Natural killer cell (primary cell): ENCODE measurements at places on chromosomes 16 and 17.
A peak's percentile ranks its signal among the peaks of the same experiment; 100 is the strongest.

- no peak for DNase-seq
Observed at GRCh38 chr16:4021070-4021779, 95.0 kb downstream of the ADCY9 start.

- DNase-seq: no peak
Observed at GRCh38 chr17:19262650-19263631, 25.8 kb downstream of the EPN2 start.

GRCh38 chr17:38421871-38422827 is 6.1 kb upstream of the ARHGAP23 start:
- DNase-seq: no peak

DNA sequence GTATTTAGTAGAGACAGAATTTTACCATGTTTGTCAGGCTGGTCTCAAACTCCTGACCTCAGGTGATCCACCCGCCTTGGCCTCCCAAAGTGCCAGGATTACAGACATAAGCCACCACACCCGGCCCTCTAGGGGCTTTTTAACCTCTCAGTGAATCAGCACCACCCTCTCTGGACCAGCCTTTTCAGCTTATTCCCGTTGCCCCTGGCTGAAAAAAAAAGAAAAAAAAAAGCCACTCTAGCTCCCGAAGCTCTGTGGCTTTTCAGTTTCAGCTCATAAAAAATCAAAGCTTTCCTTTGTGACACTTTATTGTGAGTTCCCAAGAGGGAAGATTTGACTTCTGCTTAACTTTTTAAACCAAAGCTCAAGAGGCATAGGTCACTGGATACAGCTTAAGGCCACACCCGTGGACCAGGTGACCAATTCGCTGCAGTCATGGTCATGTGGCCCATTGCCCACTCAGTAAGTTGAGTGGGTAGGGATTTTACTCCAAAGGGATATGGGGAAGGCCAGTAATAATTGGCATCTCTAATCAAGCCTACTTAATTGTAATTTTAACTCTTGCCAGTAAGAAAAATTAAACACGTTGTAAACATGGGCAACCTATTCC is 46.6 kb upstream of the MED13 start:
- DNase-seq: no peak

- no peak for DNase-seq
Observed at GRCh38 chr17:74608511-74608910, 15.0 kb downstream of the CD300E start.

DNA sequence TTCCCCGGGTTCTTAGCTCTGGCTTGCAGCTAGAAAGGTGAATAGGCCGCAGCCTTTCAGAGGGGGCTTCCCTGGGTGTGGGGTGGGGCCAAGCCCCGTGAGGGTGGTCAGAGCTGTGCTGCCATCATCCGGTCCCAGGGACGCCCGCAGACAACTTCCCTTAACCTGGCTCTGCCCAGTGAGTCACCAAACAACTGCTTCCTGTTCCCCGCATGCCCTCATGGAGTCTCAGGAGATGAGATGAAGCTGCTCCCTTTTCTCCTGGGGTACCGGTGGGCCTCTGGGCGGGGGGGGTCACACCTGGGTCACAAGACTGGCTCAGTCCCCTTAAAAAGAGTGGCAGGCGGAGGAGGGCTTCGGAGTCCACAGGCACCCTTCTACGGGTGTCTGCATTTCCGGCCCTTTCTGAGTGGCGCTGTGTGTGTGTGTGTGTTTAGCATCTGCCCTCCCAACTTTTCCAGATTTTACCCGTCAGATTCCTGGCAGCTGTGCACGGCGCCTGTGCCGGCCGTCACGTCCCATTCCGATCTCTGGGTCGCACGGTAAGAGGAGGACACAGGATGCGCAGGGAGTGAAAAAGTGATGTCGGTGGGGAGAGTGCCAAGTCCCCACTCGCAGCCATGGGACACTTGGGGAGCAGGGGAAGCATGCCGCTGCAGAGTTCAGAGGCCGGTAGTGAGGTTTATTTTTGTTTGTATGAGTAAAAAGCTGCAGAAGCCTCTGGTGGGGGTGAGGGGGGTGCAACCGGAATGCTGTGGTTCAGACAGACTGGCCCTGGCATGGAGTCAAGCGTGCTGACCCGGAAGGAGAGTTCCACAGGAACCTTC is 16.8 kb downstream of the HIC1 start:
- no peak for DNase-seq

DNA sequence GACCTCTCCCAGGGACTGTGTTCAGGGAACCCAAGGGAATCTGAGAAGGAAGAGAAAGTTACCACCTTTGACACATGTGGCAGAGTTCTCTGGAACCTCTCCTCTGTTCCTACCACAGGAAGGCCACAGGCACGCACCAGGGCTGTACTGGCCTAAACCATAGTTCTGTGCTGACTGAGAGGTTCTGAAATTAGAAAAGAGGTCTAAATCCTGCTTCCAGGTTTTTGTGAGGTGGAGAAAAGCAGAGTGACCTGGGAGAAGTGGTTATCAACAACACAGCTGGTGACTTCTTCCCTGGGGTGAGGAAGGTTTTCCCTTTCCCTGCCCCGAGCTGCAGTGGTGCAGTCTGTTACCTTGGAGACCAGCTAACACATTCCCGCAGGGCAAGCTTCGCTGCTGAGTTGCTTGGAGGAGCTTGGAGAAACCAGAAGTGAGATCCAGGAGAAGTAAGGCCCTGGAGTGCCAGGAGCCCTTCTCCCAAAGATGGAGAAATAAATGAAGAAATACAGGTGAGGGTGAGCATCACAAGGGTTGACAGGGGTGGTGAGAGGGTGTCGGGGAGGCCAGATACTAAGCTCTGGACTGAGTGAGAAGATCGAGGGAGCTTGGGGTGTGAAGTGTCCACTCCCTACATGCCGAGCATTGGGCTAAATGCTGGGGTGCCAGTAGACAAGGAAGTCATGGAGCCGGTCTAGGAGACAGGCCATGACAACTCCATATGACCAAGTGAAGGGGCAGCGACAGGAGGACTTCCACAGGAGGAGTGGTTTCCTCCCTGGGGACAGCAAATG is at the start of gene VWA3A:
Gene VWA3A (plus strand): TSS at position 399 of the 791 bp plus-strand sequence. CDS start 97 bp downstream, at position 496.
- DNase-seq: no peak

DNA sequence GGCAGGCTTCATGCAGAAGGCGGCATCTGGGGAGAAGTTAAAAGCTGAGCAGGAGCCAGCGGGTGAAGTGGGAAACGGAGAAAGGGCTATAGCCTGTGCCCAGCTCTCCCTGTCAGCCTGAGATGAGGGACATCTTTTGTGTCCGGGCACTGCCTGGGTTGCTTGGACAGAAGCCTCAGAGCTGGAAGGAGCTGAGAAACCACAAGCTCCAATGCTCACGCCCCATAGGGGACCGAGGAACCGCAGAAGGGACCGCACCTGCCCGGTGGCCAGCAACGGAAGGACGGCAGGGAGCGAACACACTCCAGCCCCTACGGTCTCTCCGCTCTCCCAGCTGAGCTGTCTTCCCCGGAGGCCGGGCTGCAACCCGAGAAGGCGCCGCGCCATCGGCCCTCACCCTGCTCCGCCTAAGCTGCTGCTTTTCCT is 175.8 kb downstream of the NPIPB11 start:
- DNase-seq: no peak

DNA sequence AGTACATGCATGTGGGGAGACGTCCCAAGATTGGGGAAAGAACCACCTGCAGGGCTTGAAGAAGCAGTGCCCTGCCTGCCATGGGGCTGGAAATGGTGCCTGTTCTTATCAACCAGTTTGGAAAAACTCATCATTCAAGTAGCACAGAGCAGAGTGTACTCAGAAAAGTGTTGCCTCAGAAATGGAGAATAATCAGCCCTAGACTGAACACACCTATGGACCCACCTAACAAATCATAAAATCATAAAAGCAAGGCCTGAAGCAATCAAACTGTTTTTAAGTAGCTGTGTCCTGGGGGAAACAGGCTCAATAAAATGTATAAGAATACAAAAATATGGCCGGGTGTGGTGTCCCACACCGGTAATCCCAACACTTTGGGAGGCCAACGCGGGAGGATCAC is 11.2 kb downstream of the QRICH2 start:
- DNase-seq: no peak

DNA sequence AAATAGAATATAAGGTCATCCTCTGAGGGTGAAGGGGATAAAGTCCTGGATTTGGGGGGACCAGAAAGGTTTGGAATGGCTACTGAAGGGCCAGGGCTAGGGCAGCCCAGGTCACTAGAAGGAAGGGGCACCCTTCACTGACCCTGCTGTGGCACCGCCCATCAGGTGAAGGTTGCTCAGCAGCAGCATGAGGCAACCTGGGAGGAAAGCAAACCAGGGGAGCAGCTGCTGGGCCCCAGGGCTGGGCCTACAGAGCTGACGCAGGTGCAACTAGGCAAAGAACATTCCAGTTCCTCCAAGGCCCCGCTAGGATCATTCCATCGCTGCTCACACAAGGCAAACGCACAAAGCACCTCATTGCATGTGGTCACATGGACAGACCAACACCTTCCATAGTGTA is 3.4 kb upstream of the HSBP1 start:
- DNase-seq: no peak

DNA sequence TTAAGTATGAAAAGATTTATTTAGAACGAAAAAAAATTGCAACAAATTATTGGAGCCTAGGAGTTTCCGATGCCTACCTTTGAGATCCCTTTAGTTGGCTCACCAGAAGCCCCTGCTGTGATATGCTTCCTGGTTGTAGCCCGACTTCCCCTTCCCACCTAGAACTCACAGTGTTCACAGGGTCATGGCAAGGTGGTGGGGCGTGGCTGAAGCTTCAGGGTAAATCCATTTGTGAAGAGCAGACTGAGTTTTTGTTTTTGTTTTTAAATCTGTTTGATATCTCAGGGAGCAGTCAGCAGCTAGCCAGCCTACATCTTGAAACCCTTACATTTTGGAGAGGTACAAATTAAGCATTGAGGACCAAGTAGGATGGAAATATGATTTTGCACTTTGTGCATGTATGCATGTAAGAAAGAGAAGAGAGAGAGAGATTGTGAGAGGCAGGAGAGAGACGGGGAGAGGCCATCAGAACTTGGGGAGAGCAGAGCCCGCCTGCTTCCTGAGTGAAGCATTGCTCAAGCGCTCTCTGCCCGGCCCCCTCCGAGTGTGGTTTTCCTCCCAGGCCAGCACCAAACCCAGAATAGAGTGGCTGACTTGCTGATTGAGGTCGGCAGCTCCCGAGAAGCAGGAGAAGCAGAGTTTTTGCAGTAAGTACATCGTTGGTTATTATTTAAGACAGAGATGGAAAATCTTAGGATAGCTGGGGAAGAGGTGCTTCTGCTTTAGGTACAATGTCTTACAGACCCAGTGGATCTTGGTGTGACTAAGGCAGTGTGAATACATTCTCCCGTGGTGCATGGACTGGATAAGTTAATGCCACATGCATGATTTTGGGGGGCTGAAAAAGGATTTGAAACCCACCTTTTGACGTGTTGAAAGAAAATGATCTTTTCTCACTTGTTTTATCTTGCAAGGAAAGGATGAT is 64.2 kb downstream of the SPECC1 start:
- peak; percentile 56 for DNase-seq

- no peak for DNase-seq
Observed at GRCh38 chr16:78519896-78520295, 420.4 kb downstream of the WWOX start.

DNA sequence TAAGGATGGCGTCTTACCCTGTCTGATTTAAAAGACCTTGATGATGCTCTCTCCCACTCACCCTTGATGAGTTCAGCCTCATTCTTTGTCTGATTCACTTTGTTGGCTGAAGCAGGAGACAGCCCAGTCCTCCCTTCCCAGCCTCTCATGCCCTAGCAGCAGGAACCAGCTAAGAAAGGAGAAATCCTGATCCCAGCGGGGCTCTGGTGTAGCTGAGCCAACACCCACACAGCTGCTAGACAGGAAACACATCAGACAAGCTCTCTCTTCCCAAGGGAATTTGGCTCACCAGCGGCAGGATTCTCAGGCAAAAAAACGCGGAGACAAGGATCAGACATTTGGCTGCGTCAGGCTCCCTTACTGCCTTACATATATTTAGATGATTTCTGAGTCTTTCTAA is 211.5 kb downstream of the CDH11 start:
- DNase-seq: no peak

GRCh38 chr16:75341564-75342307 is 90.3 kb upstream of the BCAR1 start:
- no peak for DNase-seq

DNA sequence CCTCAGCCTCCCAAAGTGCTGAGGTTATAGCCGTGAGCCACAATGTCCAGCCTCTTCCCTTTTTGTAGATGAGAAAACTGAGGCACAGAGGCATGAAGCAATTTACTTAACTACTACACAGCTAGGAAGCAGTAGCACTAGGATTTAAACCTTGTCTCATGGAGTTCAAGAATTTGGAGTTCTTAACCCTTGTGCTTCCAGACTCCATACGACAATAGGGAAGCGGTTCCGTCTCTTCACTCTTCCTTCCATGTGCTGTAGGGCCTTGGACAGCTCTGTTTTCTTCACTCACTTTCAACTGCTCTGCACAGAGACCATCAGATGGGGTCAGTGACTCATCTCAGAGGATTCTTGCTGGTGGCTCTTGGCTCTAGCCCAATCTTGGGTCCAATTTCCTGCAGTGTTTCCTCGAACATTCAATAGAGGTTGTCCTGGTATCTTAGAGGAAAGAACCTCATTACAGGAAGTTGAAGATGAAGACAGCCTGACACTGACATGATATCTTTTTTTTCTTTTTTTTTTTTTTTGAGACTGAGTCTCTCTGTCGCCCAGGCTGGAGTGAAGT is 19.3 kb downstream of the ITGAL start:
- no peak for DNase-seq

GRCh38 chr17:2034157-2034556 is 4.2 kb downstream of the DPH1 start:
- DNase-seq: no peak

- no peak for DNase-seq
Observed at GRCh38 chr17:83171661-83172060, 92.3 kb downstream of the METRNL start.

- no peak for DNase-seq
Observed at GRCh38 chr17:49646391-49647255, 31.3 kb downstream of the SPOP start.

DNA sequence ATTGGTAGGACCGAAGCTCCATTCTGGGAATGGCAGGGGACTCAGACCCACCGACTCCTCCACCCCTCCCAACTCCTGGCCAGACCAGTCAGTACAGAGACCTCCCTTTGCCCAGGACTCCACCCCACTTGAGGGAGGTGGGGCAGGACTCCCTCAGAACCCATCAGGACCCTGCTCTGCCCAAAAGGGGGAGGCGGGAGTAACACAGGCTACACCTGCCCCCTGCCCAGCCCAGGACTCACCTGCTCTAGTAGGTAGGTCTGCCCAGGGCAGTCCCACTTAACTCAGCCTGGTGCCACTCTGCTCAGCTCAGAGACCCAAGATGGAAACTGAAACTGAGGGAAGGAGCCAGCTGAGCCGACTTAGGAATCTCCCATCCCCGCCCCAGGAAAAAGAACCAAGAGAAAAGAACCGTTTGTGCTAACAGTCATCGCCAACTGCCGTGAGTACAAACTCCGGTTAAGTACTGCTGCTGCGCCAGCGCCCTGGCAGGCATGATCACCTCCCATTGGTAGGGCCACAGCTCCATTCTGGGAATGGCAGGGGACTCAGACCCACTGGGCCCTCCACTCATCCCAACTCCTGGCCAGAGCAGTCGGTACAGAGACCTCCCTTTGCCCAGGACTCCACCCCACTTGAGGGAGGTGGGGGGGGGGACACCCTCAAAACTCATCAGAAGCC is 503 bp downstream of the DHX58 start:
- DNase-seq: peak; percentile 60

- DNase-seq: no peak
Observed at GRCh38 chr17:40372031-40372430, 7.5 kb upstream of the GJD3 start.

- DNase-seq: no peak
Observed at GRCh38 chr17:58215685-58216084, 3.4 kb downstream of the MKS1 start.

- DNase-seq: no peak
Observed at GRCh38 chr17:59234631-59235030, 14.3 kb downstream of the GDPD1 start.
